ENCODE measurements at places on chromosomes 4 and X.
A peak's percentile ranks its signal among the peaks of the same experiment; 100 is the strongest.

DNA sequence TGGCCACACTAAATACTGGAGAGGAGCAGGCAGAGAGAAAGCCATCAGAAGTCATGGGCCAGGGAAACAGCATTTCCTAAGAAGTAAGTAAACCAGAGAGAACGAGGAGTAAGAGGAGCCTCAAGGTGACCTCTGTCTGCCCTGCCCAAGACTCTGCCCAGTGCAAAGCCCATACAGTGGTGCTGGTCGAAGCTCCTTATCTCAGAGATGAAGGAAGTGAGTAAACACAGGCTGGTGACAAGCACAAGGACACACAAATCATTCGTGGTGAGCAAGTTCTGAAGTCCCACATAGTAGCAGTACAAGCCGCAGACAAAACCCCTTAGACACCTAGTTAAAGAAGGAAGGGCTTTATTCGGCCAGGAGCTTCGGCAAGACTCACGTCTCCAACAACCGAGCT lies 62.7 kb downstream of the DCTD start:
- DNase-seq = no peak

GRCh38 chr4:37487668-37488067 lies 198.5 kb downstream of the RELL1 start:
- no peak for DNase-seq

GRCh38 chr4:158197194-158197776 lies 13.0 kb upstream of the TMEM144 start:
- no peak for DNase-seq

GRCh38 chrX:49978176-49978575 lies 55.8 kb downstream of the CLCN5 start:
- no peak for DNase-seq

- no peak for DNase-seq
Observed at GRCh38 chr4:120843849-120844527, 78.5 kb downstream of the PRDM5 start.

- DNase-seq = no peak
Observed at GRCh38 chrX:156001001-156001666, 3.6 kb downstream of the IL9R start.

DNA sequence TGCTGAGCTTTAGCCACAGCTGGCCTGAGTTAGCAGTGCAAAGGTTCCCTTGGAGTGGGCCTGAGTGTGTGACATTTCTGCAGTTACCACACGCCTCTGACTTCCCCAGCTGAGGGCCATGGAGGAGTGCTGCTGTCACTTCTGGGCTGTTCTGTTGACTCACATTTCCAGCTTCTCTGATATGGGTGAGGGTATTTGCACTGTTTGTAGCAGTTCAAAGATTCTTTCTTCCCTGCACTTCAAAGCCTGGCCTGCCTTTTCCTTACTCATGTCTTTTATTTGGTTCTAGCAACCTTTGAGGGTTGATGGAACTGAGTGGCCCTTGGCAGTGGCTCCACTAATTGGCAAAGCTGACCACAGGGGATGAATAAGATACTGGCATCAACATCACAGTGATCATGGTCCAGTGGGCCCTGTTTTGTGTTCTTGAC lies 26.4 kb upstream of the SCML1 start:
- DNase-seq = no peak

GRCh38 chr4:97942137-97942536 lies 201.1 kb downstream of the STPG2 start:
- DNase-seq = no peak

- DNase-seq = peak; percentile 48
Observed at GRCh38 chr4:53804719-53805118, 213.4 kb upstream of the LNX1 start.

DNA sequence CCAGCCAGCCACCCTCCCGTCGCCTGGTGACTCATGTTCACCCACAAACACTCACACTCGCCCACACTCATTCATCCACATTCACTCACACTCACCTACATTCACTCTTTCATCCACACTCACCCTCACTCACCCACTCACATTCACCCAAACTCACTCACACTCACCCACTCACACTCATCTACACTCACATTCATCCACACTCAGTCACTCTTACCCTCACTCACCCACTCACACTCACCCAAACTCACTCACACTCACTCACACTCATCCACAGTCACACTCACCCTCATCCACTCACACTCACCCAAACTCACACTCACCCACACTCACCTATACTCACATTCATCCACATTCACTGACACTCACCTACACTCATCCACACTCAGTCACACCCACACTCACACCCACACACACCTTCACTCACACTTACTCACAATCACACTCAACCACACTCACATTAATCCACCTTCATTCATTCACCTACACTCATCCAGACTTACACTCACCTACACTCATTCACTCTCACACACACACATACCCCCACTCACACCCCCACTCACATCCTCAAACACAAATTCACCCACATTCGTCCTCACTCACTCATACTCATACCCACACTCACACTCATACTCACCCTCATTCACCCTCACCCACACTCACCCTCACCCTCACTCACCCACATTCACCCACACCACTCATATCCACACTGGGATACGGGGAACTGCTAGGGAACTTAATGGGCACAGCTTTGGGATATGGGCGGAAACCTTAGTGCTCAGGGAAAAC lies 2221.6 kb upstream of the AGA start:
- DNase-seq = no peak

DNA sequence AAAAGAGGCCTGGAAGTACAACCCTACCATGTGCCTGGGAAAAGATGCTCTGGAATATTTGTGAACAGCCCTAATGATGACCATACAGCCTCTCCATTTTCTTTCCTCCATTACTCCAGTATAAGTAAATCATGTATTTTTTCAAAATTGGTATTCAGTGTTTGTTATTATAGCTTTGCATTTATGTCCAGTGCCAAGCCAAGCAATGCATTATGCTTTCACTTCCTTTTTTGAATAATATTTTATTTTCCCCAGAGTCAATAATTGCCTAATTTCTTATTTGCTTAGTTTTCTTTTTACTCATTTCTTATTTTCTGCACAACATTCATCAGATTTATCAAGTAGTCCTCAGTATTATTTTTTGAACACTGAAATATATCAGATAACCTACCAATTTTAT lies 49.3 kb upstream of the EOLA2 start:
- DNase-seq = no peak

DNA sequence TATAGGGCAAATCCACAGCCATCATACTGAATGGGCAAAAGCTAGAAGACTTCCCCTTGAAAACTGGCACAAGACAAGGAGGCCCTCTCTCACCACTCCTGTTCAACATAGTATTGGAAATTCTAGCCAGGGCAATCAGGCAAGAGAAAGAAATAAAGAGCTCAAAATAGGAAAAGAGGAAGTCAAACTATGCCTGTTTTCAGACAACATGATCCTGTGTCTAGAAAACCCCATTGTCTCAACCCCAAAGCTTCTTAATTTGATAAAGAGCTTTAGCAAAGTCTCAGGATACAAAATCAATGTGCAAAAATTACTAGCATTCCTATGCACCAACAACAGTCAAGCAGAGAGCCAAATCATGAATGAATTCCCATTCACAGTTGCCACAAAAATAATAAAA lies 160.3 kb downstream of the CXXC4 start:
- DNase-seq = no peak

DNA sequence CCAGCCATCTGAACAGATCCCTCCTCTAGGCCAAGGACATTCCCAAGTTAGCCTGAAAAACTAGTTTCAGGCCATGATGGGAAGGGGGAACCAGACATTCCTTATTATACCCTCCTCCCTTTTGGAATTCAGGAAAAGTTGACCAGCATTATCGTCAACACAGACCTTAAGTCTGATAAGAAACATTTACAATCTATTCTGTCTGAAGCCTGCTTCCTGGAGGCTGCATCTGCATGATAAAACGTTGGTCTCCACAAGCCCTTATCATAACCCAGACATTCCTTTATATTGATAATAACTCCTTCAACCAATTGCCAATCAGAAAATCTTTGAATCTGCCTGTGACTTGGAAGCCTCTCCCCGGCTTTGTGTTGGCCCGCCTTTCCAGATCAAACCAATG lies 44.3 kb downstream of the EFHC2 start:
- no peak for DNase-seq

GRCh38 chr4:105400901-105401677 lies 72.8 kb downstream of the PPA2 start:
- DNase-seq = no peak

DNA sequence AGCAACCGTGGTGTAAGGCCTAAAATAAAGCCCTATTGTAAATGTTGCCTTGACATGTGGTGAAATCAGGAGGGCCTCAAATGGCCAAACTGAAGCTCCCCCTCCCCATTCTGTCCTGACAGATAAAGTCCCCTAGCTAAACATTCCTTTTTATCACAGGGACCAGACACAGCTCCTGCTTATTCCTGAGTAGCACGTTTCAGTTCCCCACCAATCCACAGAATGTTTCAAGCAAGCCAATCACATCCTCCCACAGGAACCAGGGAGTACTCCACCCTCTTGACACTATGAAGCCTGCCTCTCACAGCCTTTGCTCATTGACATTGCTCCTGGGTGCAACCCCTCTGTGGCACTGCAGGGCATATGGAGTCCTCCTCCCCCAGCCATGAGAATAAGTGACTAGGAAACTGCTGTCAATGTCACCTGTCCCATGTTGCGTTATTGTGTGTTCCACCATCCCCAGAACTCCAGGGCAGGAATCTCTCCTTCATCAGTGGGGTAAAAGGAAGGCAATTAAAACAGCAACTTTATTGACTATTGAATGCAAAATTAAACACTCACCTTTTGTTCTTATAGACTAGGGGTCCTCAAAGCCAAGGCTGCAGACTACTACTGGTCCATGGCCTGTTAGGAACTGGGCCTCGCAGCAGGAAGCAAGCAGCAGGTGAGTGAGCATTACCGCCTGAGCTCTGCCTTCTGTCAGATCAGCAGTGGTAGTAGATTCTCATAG lies 128.1 kb downstream of the COL25A1 start:
- DNase-seq = no peak

- no peak for DNase-seq
Observed at GRCh38 chr4:177010418-177010817, 217.7 kb upstream of the VEGFC start.

DNA sequence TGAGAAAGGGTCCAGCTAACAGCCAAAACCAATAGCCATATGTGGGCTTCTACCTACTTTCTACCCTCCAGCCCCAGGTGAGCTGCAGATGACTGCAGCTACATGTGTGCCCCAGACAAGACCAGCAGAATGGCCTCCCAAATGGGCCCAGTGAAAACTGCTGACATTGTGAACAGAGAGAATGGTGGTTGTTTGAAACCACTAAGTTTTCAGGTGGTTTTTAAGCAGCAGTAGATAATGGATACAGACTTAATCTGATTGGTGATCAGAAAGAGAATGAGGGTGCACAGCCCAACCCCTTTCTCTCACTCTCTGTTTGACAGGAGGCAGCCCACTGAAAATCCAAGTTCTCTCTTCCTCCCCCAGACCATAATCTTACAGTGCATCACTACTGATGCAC lies 42.5 kb upstream of the BBS12 start:
- no peak for DNase-seq

DNA sequence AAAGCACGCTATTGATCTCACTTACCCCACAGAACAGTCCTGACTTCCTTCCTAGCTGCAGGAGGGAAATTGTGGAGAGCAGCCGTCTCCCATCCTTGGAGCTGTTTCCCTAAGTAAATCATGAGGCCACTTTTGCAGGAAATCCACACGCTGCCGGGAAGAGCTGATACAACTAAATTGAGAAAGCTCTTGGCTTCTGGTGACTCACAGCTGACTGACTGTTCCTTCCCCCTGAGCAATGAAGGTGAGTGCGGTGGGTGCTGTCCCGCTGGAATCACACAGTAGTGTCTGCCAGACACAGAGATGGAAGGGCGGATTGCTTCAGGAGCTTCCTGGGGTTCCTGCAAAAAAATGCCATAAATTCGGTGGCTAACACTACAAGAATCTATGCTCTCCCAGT lies 268.9 kb downstream of the ASMT start:
- no peak for DNase-seq

DNA sequence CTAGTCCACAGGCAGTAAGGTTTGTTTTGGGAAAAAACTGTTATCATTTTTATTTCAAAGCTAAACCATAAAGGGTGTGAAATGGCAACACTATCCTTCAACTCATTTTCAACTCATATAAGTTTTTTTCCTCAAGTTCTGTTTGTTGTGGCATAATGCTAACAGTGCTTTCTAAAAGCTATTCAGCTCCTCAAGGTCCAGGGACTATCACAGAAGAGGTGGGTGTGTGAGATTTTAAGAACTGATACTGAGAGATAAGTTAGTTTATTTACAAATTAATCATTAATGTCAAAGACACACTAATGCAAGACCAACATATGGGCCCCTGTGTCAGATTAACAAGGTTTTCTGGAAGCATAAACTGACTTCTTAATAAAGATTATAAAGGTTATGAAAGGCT lies 11.8 kb downstream of the UGT2B15 start:
- DNase-seq = no peak

DNA sequence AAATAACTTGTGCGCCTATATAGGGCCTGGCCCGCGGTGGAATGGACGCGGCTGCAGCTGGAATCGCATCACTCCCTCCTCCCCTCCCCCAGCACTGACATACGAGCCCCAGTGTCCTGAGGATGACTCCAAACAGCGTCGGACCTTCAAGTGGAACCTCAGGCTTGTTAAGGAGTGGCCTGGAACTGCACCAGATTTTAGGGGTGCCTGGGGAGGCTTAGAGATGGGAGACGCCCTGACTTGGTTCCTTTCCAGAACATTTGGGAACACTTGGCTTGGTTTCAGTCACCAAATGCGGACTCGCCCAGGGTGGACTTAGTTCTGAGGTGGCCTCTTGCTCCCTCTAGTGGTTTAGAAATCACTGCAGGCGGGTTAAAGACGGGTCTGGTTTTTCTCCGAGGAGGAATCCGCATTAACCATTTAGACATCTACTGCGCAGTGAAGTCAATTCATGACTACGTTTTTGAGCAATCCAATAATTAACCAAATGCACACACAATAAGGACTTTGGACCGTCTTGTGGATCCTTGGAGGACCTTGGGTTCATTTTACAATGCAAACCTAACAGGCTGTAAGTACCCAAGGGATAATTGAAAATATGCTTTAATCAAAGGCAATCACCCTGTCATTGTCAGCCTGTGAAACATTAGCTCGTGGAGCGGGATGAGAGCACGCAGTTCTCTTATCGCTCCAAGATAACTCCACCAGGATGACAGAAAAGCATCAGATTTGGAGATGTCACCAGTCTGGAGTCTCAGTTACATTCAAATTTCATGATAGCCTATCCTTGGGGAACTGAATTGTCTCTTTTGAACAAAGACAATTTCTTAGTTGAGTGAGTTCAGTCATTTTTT lies 11.2 kb upstream of the PDGFRA start:
- DNase-seq = peak; percentile 86

- DNase-seq = no peak
Observed at GRCh38 chrX:136867096-136867491, 13.4 kb downstream of the RBMX start.

GRCh38 chrX:9340598-9341290 lies 124.1 kb upstream of the TBL1X start:
- peak; percentile 39 for DNase-seq

GRCh38 chr4:5370286-5370685 lies 319.0 kb downstream of the STK32B start:
- DNase-seq = no peak
